ENCODE measurements at places on chromosomes 5 and 9.
A peak's percentile ranks its signal among the peaks of the same experiment; 100 is the strongest.

DNA sequence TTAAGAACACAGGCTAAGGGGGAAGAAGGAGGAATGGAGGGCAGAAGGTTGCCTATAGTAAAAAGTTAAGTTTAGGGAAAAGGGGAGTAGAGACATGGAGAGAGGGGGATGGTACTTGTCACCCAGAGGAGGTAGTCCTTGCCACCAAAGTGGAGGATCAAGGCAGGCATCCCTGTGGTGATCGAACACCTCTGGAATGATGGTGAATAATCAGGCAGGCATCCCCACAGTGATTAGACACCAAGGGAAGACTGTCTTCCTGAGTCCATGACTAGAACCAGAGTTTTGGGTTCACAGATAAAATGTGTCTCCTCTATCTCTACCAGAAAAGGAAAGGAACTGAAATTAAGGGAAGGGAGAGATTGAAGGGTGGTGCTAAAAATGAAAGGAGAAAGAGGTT is 19.2 kb upstream of the HMGCS1 start:
- DNase-seq: no peak

GRCh38 chr9:126534431-126535186 is 79.1 kb upstream of the LMX1B start:
- DNase-seq: no peak

- DNase-seq: no peak
Measured at GRCh38 chr5:473551-474192, 30.7 kb downstream of the EXOC3 start.

GRCh38 chr5:106523852-106524251 is 1146.9 kb downstream of the EFNA5 start:
- DNase-seq: no peak

GRCh38 chr5:16983022-16983639 is 47.0 kb upstream of the MYO10 start:
- DNase-seq: no peak

DNA sequence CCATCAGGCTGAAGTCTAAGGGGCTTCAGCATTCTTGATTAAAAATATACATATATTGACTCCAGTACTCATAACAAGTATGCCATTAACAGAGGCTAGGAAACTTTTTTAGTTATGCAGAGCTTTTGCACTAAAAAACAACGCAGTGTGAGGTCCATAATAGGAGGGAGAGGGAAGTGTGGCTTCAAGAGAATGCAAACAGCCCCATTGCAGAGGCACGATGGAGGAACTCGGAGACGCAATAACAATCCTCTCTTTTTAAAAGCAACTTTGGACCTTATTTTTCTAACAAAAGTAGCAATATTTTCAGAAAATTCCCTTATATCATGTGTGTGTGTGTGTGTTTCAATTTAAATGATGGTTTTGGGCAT is 150.0 kb upstream of the PTCH1 start:
- no peak for DNase-seq

DNA sequence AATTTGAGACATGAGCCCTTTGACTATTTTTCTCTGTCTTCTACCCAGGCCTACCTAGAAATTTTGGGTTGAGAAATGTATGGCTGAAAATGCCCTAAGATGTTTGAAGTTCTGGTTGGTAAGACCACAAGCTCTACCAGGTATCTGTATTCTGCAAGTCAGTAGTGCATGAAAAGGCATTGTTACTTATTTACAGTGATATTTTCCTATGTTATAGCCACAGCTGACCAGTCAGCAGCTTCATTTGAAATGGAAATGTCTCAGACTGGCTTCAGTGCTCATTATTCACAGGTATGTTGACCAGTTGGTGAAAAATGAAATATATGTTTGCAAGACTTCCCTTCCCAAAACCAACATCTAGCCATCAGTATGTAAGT is 91.9 kb upstream of the ITGA2 start:
- no peak for DNase-seq

DNA sequence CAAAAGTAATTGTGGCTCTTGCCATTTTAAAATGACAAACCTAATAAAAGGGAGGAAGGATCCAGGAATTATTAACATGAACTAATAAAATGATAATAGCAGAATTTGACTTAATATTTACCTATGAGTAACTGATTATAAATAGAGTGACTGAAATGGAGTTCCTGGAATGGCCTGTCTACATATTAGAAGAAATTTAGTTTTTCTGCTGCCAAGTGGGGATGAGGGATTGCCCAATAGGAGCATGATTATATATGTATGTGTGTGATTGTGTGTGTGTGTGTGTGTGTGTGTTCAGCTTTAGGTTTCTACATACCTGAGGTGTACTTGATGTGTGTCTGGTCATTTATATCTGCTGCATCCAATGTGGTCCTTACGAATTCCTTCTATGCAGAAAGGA is 36.6 kb upstream of the ITGA1 start:
- DNase-seq: no peak

DNA sequence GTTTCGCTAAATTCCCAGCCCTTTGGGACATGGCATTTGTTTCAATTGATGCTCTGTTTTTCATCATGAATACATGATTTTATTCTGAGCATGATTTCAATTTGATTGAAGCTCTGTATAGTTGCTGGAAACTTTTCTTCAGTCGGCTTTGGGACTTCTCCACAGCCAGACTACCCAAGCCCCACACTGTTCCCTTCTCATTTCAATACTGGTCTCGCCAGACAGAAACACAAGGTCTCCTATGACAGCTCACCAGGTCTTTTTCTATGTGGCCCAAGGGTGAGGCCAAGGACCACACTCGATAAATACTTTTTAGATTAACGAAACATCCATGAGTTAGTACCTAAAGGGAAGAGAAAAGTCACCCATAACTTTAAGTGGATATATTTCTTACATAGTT is 132.2 kb downstream of the ARL15 start:
- DNase-seq: no peak

DNA sequence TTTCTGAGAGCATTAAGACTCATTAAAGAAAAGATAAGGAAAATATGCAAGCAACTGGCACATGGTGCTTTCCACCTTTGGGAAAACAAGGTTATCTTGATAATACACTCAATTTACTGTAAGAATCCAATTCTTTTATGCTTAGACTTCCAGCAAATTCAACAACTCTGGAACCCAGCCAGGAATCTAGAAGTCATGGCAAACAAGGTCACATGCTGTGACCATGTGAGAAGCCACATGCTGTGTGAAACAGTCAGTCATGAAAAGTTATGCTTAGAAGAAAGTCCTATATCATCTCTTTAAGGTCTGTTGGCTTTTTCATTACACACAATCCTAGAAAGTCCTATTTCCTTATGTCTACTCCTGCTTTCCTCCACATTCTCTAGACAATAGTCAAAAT is 581.8 kb upstream of the C9orf72 start:
- no peak for DNase-seq

DNA sequence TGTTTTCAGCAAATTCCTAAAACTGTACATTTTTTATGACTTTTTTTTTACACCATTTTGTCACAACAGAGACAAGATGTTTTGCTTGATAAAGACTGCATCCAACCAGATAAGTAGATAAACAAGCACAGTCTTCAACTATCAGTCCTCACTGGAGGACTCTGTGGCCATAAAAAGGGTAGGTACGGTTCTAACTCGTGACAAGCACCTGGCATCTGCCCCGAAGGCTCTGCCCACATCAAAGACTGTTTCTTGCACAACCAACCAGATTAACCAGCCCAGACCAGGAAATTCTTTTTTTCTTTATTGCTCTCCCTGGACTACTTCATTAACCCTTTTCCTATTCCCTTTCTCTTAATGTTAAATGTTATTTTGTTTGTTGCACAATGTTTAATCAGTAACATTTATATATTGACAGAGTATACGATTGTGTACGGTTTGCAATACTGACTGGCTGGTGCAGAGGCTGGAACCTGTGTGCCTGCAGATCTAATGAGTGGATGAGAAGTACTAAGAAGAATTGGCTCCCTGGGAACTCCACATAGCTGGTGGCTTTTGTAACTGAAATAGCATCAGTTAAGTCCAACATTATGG is 74.1 kb downstream of the SERINC5 start:
- no peak for DNase-seq

GRCh38 chr9:274406-274805 is 59.7 kb downstream of the DOCK8 start:
- no peak for DNase-seq

GRCh38 chr9:129990269-129991010 is 52.5 kb downstream of the FNBP1 start:
- no peak for DNase-seq

DNA sequence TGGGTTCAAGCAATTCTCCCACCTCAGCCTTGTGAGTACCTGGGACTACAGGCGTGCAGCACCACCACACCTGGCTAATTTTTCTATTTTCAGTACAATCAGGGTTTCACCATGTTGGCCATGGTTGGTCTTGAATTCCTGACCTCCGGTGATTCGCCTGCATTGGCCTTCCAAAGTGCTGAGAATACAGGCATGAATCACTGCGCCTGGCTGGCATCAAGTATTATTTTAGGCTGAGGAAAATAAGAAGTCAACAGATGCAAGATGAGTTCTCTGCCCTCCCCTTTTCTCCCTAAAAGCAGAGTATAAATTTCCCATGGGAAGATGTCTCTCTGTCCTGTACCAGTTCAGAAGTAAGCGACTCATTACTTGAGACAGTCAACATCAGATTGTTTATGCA is 71.5 kb downstream of the ELAVL2 start:
- no peak for DNase-seq

- no peak for DNase-seq
Measured at GRCh38 chr9:35820076-35820475, 5.2 kb upstream of the HINT2 start.

- no peak for DNase-seq
Measured at GRCh38 chr9:78368236-78368635, 71.3 kb downstream of the PSAT1 start.

DNA sequence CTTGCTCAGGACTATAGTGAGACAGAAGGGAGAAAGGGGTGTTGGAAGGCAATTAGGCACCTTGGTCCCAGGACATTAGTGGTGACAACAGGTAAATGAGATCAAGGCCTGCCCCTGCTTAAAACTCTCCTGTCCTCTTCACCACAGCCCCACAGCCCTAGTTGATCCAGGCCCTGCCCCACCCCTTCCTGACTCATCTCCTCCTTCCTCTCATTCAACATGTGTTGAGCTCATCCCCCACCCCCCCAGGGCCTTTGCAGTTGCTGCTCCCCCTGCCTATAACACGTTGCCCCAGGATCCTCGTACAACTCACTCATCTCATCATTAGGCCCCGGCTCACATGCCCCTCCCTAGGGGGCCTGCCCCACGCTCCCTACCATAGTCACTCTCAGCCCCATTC is 66.8 kb downstream of the TSPAN17 start:
- no peak for DNase-seq

- no peak for DNase-seq
Measured at GRCh38 chr5:1220831-1221230, 4.3 kb upstream of the SLC6A18 start.

DNA sequence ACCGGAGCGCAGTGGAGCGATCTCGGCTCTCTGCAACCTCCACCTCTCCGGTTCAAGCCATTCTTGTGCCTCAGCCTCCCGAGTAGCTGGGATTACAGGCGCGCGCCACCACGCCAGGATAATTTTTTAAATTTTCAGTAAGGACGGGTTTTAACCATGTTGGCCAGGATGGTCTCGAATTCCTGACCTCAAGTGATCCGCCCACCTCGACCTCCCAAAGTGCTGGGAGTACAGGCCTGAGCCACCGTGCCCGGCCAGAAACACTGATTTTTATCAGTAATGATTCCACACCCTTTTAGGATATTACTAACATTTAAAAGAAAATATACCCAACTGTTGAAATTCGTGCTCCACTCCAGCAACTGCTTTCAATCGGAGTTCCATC is 464 bp upstream of the FAM151B start:
- DNase-seq: no peak

GRCh38 chr5:171513591-171513990 is 94.1 kb downstream of the FGF18 start:
- no peak for DNase-seq

DNA sequence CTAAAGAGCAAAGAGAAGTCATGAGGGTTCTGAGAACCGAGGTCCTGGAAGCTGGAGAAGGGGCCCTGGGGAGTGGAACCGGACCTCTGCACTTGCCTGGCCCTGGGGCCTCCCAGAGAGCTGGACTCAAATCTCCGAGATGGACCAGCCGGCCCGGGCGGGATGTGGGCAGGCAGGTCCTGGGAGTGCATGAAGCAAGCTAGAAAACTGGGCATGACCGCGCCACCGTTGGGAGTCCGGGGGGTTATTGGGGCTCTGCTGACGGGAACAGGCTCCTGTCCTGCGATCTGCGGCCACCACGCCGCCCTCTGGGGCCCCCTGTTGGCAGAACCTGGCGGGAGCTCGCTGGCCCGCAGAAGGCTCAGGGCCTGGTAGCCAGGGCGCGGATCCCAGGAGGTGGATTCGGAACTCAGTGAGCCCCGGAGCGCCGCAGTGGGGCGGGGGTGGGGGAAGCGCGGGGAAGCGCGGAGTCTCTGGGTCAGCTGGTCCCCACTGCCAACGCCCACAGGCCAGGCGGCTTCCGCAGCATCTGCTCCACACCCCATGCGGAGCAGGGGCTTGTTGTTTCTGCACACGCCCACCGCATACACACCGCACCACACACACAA is 150.6 kb downstream of the ERCC6L2 start:
- DNase-seq: no peak

GRCh38 chr5:17261075-17261474 is 43.6 kb downstream of the BASP1 start:
- no peak for DNase-seq

DNA sequence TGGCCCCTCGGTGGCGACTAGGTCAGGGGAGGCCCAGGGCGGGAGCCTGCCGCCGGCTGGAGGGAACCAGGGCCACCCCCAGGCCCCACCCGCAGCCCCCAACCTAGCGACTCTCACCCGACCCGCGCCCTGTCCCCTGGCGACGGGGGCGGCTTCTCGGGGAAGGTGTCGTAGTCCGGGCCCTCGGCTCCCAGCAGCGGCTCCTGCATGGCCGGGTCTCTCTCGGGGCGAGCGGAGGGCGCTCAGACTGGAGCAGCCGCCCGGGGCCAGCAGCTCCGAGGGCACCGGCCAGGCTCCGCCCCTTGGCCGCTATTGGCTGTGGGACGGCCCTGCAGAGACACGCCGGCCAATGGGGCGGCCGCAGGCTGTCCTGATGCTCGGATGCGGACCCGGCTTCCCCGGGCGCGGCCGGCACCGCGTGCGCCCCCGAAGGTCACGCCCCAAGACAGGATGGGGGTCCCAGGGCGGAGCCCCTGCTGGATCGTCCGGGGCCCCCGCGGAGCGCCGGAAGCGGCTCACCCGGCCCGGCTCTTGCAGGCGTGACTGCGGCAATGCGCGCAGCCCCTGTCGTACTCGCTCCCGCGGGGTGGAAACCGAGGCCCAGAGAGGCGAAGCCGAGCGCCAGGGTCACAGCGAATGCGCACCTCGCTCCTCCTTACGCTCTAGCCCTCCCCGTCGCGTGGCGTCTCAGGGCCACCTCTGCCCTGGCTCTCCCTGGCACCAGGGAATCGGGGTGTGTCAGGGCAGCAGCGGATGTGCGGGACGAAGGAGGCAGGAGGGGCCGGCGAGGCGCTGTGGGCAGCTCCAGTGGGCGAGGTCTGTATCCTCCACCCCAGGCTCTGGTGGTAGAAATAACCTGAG is at the start of gene SLC2A6:
SLC2A6 (minus strand) TSS at position 249 of the 861 bp plus-strand sequence; CDS start at position 209, 40 bp downstream.
- DNase-seq: peak; percentile 66
